ENCODE measurements at places on chromosomes 1 and 21.

DNA sequence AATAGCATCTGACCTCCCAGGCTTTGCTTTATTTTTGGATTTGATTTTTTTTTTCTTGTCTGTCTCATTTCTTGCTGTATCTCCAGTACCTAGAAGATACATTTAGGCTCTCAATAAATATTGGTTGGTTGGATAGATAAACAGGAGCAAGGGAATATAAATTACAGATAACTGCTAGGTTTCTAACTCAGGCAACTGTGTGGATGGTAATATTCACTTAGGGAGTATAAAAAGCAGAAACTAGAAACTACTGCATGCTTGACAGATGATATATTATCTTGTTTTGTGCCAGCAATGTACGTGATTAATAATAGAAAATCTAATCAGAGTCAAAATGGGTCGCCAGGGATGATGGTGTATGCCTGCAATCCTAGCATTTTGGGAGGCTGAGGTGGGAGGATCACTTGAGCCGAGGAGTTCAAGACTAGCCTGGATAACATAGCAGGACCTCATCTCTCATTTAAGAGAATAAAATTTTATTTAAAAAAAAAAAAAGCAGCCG lies 31.0 kb upstream of the TARS2 start:
- no peak for DNase-seq

GRCh38 chr1:220906561-220907334 lies 27.5 kb downstream of the HLX start:
- DNase-seq, result no peak

GRCh38 chr1:117566556-117566955 lies 39.3 kb upstream of the TENT5C start:
- no peak for DNase-seq

DNA sequence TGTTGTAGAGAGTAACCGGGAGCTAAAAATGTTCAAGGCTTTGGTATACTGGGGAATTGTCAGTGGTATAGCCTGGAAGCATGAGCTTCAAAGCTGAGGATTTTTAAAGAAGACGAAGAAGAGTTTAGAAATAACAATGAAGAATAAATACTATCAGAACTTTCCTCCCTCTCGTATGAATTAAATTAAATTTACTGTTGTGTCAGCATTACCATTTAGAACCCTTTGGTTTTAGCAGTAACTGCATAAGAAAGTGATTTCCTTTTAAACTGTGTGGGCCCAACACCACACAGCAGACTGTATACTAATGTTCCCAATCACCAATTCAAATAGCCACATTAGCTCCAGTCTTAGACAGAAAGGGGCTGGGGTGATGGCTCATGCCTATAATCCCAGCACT lies 122.6 kb downstream of the ZNF644 start:
- no peak for DNase-seq

DNA sequence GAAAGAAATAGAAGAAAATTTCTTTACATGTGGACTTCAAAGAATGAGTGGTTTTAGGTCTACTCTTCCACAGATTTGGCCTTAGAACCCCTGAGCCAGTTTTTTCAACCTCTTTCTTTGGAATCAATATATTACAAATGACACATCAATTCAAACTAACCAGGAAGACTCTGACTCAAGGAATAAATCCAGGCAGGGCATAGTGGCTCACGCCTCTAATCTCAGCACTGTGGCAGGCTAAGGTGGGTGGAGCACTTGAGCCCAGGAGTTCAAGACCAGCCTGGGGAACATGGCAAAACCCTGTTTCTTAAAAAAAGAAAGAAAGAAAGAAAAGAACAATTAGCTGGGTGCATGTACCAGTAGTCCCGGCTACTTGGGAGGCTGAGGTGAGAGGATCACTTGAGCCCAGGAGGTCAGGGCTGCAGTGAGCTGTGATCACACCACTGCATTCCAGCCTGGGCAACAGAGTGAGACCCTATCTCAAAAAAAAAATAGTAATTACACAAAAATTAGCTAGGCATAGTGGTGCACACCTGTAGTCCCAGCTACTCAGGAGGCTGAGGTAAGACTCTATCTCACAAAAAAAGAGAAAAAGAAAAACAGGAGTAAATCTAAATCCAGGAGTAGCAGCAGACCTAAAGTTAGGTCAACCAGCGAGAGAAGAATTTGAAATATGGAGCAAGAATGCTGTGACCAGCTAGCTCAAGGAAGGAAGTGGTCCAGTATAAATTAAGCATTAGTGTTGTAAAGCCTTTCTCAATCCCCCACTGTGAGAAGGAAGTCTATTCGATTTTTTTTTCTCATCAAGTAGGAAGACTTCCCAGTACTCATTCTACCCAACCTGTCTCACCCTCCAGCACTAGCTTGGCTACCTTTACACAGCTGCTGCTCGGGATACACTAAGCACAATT lies 1.9 kb downstream of the SORT1 start:
- no peak for DNase-seq

DNA sequence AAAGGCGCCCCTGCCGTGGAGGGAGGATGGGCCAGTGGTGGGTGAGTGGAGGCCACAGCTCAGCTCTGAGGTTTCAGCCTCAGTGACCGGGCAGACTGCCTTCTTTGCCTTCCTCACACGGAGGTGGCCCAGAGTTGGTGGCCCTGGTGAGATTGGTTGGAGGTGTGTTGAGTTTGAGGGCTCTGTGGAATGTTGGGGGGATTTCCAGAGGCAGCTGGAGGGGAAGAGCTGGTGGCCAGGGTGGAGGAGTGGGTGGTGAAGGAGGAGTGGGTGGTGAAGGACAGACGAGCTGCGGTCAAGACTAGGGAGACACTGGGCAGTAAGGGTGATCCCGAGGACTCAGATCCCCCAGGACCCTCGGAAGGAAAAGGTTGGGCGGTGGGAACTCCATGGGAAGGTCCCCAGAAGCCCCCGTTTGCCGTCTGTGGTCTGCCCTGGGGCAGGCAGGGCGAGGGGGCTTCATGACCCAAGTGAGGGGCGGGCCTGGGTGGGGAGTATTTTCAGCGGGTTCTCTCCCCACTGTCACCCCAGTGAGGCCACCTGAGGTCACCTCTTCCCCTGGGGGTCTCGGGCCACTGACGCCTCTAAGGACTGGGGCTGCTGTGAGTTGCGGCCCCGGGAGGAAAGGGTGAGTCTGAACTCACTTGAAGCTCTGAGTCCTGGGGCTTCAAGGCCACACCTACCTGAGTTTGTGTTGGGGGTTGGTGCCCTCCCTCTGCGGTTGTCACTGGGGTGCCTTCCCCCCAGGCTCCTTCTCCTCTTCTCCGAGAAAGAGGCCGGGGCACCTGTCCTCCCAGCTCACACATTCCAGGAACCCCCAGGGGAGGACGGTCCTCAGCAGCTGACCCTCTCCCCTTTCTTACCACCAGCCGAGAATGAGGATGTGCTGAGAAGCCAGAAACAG lies 22.7 kb upstream of the PIK3CD start:
- DNase-seq, result no peak

GRCh38 chr1:179742717-179743678 lies at the start of gene FAM163A:
Gene FAM163A, plus strand, starts transcription at chr1:179743291. Its CDS starts 69,807 bp downstream, at chr1:179813098.
- DNase-seq, result peak; percentile 18

DNA sequence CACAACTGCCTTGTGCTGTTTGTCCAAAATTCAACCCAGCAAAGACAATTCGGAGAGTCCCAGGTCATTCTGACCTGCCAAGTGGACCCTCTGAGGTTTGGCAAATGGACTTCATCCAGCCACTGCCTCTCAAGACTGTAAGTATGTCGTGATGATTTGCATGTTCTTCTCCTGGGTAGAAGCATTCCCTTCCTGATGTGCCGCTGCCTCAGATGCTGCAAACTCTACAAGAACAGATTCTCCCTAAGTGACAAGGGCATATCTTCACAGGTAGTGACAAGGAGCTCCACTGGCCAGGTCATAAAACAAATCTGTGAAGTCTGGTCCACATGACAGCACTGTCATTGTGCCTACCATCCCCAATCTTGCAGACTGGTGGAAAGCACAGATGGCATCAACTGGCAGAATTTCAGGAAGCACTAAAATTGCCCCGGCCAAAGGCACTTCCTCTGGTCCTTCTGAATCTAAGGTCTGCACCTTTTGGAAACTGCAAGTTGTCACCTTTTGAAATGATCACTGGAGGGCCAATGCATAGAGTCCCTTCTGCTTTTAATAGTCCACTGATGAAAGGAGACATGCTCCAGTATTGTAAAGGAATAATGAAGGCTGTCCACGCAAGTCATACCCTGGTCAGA lies 27.4 kb downstream of the POFUT2 start:
- DNase-seq, result no peak

GRCh38 chr21:43689556-43690337 lies 29.2 kb upstream of the PDXK start:
- no peak for DNase-seq

DNA sequence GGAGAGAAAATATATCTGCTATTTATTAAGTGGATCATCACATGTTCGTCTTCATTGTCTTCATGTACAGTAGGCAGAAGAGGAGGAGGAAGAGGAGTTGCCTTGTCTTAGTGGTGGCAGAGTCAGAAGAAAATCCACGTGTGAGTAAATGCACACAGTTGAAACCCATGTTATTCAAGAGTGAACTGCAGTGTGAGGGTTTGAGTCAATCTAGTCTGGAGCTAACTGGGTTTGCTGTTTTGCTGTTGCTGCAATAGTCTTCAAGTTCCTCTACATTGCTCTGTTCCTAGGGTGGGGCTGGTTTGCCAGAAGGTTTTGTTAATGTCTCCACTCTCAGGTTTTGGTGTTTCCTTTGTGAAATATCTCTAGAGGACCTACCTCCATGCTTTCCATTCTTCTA lies 3.1 kb upstream of the CD1A start:
- DNase-seq, result no peak

- DNase-seq, result no peak
These were observed 41.9 kb upstream of the CACYBP start for GRCh38 chr1:174957829-174958228.

- DNase-seq, result no peak
These were observed 12.4 kb downstream of the SLC2A7 start for GRCh38 chr1:9013819-9014218.

DNA sequence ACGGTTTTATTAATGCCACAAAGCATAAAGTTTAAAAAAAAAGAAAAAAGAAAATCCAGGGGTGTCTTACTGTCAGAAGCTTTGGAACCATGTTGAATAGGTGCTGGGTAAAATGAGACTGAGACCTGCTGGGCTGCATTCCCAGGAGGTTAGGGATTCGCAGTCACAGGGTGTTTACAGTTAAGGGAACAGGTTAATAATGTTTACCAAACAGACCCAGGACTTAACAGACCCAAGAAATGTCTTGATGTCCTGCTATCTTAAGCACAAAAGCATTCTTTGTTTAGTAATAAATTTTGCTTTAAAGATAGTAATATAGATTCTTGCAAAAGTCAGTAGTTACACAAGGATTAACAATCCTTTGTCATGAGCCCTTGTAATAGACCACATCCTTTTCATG lies 54.7 kb downstream of the OLFML3 start:
- DNase-seq, result no peak

DNA sequence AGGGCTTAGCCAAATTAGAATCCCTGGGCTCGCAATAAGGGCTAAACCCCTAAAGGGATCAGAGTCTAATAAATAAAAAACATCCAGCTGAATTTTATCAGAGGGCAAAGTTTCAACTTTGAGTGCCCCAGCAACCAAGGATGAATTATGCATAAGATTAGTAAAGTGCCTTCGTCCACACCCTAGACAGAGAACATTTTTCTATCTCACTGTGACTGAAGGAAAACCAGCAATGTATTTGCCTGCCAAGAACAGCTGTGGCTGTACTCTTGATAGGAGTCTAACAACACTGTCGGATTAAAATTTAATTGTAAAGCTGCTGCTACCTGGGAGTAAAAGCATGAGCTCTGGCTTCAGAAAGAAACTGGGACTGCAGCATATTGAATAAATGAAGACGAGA lies 23.3 kb downstream of the WNT2B start:
- no peak for DNase-seq

GRCh38 chr1:114130846-114131525 lies 22.7 kb downstream of the SYT6 start:
- DNase-seq, result peak; percentile 38

DNA sequence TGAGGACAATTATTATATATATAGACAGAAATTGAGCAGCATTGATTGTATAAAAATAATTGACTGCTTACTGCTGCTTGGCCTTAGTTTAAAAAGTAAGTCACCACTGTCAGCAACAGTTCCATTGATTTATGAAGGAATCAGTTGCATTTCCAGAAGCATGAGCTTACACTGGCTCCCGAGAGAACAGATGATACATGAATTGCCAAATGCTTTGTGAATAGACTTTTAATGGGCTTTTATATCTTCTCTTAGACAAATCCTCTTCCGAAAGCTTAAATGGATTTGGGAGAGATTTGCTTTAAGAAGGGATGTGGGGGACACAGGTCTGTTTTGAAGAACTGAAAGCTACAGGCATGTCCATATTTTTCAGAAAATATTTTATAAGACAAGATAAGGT lies 7.5 kb downstream of the FHAD1 start:
- DNase-seq, result no peak

All from hematopoietic multipotent progenitor cell (in vitro differentiated cells).